ENCODE measurements at places on chromosomes 4 and X.

GRCh38 chr4:186844059-186844681 lies 120.5 kb upstream of the FAT1 start:
- no peak for DNase-seq

GRCh38 chrX:13649838-13650237 lies 3.1 kb upstream of the TCEANC start:
- no peak for DNase-seq

DNA sequence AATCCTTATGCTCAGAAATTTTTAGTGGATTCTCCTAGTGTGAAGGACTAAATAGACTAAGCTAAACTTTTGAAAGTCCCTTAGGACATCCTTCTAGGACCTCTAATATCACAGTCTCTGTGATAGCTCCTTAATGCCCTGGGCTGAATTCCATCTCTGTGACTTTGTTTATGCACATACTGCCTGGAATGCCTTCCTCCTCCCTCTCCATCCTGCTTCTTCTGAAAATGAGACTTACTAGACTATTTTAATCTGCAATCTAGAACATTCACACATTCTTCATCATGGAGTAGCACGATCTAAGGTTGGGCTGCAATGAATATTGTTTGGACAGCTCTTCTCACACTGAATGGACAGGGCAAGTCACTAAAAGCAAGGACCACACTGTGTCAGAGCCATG lies 65.0 kb upstream of the MSX1 start:
- DNase-seq, result no peak

DNA sequence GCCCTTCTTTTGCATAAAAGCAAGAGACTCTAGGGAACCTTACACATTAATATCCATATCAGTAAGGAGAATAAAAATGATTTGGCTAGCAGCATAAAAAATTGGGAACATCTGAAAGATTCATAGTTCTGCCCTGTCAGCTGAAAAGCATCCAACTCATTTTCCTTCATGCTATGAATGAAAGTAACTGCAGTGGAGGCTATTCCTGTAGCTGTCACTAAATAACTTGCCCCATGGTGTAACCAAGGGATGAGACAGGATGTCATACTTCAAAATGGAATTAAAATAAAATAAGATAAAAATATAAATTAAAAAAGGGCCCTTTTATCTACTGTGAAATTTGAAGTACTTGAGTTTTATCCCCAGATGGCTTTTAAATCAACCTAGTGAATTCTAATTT lies 878.8 kb downstream of the C4orf33 start:
- no peak for DNase-seq

DNA sequence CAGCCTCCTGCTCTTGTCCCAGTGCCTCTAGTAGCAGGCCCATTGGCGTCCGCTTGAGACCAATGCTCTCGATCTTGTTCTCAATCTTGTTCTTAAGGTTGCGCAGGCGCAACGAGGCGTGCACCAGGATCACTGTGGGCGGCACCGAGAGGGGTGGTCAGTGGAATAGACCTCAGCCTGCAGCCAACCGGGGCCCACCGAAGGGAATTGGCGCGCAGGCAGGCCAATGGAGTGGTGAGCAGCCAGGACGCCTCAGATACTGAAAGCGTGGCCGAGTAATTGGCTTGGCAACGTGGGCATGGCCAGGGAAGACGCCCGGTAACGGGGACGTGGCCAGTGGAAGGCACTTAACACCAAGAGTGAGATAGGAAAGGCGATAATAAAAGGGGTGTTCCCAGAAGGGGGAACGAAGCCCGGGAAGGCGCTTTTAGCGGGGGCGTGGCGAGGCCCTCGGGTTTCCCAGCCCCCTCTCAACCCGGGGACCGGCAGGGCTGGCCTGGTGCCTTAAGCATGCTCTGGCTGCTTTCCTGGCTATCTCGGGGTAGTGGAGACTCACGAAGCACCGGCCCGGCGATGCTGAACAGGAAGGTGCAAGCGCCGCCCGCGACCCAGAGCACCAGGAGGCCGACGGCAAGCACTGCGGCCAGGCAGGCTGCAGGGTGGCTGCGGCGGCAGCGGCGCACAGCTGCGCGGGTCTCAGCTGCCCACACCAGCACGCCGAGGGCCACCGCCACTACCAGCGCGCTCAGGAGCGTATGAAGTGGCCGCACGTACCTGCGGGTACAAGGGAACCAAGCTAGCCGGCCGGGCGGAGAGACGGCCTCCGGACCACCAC lies 1.7 kb downstream of the PRAF2 start:
- DNase-seq, result no peak

DNA sequence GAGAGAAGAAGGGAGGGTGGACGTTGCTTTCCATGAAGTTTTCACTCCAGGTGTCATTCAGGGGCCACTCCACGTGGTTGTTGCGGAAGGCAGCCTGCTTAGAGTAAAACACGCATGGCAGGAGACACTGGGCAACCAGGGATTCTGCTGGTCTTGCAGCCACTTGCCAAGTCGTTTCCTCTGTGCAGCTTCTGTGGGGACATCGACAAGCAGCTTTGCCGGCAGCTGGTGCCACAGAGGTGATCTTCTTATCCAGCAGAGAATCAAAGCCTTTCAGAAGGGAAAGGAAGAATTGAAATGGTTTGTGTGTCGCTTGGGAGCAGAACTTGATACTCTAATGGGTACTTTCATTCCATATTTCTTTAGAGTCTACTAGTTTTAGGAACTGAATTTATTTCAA lies 867.1 kb upstream of the TENM3 start:
- no peak for DNase-seq

DNA sequence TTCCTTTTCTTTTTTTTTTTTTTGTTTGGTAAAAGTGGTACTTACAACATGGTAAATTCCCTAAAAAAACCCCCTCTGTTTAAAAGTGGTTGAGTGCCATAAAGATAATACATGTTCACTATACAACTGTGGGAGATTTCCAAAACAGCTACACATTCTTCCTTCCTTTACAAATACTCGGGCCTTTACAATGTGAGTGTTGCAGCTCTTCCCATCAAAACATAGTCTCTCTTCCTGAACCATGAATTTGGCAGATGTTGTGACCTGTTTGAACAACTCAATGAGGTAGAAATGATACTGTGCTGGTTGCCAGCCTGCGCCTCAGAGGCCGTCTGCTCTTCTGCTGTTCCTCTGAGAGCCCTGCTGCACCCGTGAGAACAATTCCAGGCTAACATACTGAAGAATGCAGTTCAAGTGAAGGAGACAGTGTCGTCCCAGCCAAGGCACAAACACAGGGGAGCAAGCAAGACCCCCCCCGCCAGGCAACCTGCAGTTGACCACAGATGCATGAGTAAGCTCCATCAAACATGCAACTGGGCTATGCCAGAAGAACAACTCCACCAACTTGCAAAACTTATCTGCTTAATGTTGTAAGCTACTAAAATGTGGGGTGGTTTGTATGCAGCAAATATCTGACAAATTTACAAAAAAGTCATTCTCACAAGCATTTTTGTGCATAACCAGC lies 645.0 kb downstream of the PCDH7 start:
- DNase-seq, result no peak

GRCh38 chr4:168797194-168797593 lies 212.9 kb downstream of the CBR4 start:
- no peak for DNase-seq

DNA sequence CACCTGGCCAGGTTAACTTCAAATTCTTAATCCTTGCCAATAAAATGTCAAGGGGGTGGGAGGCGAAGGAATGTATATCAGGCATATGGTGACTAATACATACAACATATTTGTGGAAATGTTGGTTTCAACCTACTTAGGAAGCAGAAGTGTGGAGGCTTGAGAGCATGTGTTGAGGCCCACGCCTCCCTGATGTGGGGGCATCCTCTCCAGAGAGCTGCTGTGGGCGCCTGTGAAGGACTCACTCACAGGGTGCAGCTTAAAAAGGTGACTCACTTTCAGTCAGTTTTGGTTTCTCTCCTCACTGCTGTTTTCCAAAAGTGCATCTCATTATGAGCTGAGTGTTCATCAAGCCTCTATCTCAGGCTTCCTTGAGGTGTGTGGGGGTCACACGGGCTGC lies 27.5 kb downstream of the LNX1 start:
- DNase-seq, result no peak

DNA sequence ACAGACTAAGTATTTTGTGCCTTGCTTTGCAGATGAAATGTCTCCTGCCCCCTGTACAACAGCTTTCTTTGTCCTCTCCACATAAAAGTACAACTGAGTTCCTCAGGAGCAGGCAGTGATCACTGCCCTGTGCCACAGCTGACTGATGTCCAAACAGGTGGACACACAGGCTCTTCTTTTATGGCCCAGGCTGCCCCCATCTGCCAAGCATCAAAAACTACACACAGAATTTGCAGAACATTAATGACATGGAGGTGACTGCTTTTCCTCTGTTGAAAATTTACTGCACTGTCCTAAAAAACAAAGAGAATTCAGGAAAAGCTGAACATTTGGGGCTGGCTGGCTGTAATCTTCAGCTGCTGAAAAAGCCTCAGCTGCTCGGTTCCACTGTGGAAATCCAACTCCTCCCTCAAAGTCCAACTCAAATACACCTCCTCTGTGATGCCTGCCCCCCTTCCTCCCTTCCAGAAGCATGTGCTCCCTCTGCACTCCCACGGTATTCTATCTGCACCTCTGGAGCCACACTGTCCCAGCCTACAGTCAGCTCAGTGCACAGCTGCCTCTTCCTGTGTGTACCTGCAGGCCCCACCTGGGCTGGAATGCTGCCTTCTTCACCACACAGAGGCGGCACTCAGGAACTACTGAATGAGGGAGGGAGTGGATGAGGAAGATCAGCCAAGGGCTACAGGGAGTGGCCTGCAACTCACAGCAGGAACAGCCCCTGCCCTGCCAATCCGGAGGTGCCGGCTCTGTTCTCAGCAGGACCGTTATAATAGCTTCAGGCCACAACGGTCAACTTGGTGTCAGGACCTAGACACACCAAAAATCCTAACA lies 10.3 kb downstream of the AFAP1 start:
- DNase-seq, result no peak

DNA sequence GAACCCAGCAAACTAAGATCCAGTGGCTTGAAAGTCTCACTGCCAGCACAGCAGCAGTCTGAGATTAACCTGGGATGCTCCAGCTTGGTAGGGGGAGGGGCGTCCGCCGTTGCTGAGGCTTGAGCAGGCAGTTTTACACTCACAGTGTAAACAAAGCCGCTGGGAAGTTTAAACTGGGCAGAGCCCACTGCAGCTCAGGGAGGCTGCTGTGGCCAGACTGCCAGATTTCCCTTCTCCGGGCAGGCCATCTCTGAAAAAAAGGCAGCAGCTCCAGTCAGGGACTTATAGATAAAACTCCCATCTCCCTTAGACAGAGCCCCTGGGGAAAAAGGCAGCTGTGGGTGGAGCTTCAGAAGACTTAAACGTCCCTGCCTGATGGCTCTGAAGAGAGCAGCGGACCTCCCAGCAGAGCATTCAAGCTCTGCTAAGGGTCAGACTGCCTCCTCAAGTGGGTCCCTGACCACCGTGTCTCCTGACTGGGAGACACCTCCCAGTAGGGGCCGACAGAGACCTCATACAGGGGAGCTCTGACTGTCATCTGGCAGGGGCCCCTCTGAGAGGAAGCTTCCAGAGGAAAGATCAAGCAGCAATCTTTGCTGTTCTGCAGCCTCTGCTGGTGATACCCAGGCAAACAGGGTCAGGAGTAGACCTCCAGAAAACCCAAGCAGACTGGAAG lies 45.1 kb upstream of the CDX4 start:
- DNase-seq, result no peak

All from SW 1271 (cell line).